Dorsolateral prefrontal cortex (tissue), 122 donors: ENCODE measurements at places on chromosomes 1 and 21. TPM values are rescaled to one million over a fixed set of nuclear protein-coding genes. Genes with fewer than 3 reads are reported as not detected.

Gene GABRD
- total RNA-seq: 52.8 TPM

GRCh38 chr1:68327414-68327813 is 95.1 kb upstream of the WLS start:
- DNase-seq: no peak

GRCh38 chr1:204072931-204073836 is at the start of gene SOX13:
Gene SOX13, plus strand, starts transcription at chr1:204073115. Its CDS starts 39,801 bp downstream, at chr1:204112916.
- peak; percentile 87 for DNase-seq

Gene VHLL
- total RNA-seq: not detected

Gene PTPN7
- total RNA-seq: 0.44 TPM

Gene RPS27
- total RNA-seq: 477 TPM

DNA sequence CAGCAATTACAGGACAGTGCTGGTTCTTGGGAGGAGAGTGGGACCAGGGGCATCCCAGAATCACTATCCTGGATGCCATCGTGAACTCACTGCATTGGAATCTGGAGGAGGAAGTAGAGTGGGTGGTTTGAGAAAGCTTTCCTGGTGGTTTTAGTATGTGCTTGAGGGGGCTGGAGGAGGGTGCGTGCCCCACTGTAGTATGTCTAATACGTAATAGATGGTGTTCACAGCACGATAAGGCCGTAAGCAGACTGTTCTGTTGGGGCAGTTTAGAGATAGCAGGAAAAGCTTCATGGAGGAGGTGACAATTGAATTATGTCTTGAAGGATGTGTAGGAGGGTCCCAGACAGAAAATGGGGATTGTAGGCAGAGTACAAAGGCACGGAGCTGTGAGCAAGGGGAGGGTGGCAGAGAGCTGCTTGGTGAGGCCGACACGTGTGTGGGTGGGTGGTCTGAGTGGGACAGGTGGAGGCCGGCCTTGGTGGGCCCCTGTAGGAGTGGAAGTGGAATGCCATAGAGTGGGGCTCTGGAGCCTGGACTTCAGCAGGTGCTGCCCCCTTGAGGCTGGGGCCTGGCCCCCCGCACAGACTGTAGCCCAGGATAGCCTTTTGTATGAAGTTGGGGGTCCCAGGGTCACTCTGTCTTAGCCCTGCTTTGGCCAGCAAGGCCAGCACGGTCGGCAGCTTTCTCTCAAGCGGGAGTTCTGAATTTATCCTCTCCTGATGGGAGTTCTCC is 37.0 kb downstream of the IL6R start:
- no peak for DNase-seq

Gene DNAJC28
- total RNA-seq: 10.4 TPM

Gene LENEP
- not detected for total RNA-seq

GRCh38 chr1:48803474-48803873 is 26.8 kb upstream of the BEND5 start:
- DNase-seq: no peak

GRCh38 chr1:181089676-181090544 is 1.4 kb downstream of the IER5 start:
- DNase-seq: peak; percentile 73

- DNase-seq: no peak
Measured at GRCh38 chr1:178345807-178346206, 151.0 kb downstream of the CLEC20A start.

Gene TMIGD3
- total RNA-seq: 9.6 TPM

Gene TSTD1
- 32.8 TPM for total RNA-seq

GRCh38 chr1:39936724-39937491 is 18.0 kb upstream of the MFSD2A start:
- no peak for DNase-seq

Gene RIMKLA
- total RNA-seq: 18.0 TPM

Gene TMEM52
- total RNA-seq: 2.9 TPM

- DNase-seq: no peak
Measured at GRCh38 chr1:62218604-62219003, 24.0 kb downstream of the L1TD1 start.

DNA sequence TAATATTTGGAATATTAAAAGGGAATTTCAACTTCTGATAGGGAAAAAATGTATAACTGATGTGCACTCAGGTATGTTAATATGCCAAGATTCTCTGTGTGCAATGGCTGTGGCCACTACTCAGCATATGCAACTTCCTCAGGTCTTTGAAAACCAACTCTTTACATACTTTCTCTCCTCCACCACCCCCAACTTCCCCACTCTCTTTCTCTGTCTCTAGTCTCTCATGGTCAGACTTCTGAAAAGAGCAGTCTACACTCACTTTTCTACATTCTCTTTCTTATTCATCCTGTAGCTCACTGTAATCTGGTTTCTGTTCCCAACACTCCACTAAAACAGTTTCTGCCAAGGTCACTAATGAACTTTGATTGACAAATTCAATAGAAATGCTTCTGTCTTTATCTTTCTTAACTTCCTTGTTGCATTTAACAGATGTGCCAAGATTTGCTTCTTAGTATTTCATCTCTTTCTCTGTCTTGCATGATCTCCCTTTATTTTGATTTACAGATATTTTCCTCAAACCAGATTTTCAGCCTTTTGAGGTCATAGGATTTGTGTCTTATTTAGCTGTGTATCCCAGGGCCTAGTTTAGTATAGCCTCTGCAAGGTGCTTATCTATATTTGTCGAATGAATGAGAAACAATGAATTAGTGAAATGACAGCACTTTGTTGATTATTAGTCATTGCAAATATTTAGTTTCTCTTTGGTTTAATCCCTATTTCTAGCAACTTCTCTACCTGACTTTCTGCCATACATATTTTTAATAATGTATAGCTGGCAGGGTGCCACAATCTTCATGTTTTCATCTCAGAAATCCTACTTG is 168.9 kb downstream of the LMO4 start:
- DNase-seq: no peak

- DNase-seq: no peak
Measured at GRCh38 chr1:186009039-186009737, 275.0 kb downstream of the HMCN1 start.

- DNase-seq: no peak
Measured at GRCh38 chr1:24317956-24318614, 1.1 kb upstream of the GRHL3 start.

GRCh38 chr1:56820755-56821461 is 1.7 kb upstream of the FYB2 start:
- peak; percentile 65 for DNase-seq

GRCh38 chr1:22131875-22132486 is 10.9 kb downstream of the WNT4 start:
- DNase-seq: no peak

Gene S100A6
- total RNA-seq: 101 TPM

DNA sequence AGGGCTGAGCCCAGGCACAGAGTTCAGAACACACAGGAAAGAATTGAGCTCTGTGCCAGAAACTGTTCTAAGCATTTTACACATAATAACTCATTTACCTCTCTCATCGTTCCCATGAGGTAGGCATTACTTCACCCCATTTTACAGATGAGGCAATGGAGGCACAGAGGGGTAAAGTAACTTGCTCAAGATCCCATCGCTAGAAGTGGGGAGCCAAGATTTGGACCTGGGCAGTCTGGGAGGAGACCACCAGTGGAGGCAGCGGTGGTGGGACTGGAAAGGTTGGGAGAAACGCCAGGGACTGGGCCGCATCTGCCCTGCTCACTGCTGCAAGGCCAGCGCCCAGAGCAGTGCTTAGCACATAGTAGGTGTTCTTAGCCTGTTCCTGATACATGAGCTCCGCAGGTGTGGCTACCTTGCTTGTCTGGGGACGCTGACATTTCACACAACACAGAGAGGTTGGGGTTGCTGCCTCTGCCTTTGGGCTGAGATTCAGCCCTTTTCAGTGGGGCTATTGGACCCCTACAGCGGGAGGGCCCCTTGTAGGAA is 27.8 kb upstream of the EPS8L3 start:
- peak; percentile 20 for DNase-seq

DNA sequence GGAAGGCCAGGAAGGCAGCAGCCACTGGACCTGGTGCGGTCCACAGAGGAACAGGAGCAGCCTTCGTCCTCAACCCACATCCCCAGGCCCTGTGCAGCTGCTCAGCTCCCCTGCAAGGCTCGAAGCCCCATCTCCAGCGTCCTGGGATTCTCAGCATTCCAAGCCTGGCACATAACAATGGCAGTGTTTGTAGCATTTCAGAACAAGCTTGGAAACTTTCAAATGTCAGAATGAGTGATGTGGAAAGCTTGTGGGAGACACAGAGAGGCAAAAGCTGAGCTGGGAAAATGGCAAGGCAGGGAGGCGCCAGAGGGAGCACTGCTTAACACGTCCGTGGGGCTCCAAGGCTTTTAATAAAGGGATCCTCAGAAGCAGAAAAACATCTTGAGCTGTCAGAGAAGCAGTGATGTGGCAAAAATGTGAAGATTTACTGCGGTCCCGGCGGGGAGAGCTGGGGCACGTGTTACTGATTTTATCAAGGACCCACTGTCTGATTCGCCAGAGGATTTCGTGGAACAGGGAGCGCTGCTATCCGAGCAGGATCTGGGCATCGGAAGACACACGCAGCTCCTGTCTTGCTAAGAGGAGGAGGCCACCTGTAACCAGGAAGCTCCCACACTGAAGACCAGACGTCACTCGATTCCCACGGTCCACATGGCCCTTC is 38.1 kb downstream of the TOMM20 start:
- DNase-seq: no peak

Gene C1orf210
- total RNA-seq: not detected

GRCh38 chr1:222975472-222976122 is 160.8 kb downstream of the DISP1 start:
- DNase-seq: no peak

DNA sequence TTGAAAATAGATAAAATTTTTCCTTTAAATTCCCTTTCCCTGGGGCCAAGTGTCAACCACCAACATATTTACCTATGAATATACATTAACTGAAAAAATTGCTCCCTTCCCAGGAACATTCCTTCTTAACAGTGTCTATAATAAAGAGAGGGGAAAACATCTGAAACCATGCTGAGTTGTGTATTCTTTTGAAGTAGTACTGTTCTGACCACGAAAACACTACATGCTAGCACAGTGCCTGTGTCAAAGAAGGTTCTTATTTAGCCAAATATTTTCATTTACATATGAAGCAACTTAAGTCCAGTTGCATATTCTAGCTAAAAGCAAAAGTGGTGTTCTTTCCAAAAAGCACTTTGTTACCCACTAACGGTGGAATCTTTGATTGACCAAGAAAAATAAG is 311.2 kb downstream of the VAV3 start:
- DNase-seq: no peak

Gene PLA2G2C
- not detected for total RNA-seq

Gene REN
- total RNA-seq: not detected

Gene SDF4
- total RNA-seq: 109 TPM

- DNase-seq: no peak
Measured at GRCh38 chr1:15350151-15350550, 59.5 kb upstream of the EFHD2 start.

DNA sequence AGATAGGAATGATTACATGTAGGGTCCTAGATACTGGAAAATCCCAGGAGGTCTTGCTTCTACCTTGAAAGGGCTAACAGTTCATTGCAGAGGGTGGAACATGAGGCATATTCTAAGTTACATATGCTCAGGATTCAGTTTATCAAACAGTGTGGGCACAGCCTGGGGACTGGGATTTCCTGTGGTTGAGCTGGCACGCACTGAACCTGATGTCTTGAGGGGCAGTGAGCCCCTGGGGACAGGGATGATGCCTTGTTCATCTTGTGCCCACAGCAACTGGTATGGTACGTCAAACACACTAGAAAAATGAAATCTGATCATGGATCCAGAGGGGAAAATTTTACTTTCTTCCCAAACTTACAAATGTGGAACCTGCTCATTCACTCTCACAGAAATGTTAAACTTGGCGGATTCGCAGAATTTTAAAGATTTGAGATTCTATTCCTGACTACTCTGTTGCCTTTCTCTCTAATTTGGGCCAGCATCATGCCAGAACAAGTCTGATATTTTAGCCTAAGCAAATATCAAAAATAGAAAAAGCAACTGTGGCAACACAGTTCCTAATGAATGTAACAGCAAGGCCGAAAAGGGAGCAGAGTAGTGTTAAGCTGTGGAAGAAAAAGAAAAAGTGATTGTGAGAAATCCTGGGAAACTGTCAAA is 68.2 kb upstream of the COL24A1 start:
- no peak for DNase-seq

GRCh38 chr1:59368008-59368670 is 71.2 kb downstream of the FGGY start:
- DNase-seq: no peak

DNA sequence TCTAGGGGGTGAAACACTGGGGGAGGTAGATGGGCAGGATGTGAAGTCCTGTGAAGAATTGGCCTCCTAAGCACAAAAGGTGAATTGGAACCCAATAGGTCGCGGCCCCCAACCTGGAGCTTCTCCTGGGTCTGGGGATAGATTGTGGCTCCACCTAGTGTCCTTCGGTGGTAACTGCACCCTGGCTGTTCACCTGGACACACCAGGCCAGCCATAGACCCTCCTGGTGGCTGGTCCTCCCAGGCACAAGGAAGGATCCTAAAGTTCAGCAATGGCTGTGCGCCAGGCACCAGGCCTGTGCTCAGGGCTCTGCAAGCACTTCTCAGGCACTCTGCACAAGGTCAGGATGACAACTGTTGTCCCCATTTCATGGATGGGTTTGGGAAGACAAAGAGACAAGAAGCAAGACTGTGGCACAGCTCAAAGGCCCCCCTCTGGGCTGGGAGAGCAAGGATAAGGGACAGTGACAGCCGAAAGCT is 13.5 kb downstream of the ESPN start:
- DNase-seq: peak; percentile 43

DNA sequence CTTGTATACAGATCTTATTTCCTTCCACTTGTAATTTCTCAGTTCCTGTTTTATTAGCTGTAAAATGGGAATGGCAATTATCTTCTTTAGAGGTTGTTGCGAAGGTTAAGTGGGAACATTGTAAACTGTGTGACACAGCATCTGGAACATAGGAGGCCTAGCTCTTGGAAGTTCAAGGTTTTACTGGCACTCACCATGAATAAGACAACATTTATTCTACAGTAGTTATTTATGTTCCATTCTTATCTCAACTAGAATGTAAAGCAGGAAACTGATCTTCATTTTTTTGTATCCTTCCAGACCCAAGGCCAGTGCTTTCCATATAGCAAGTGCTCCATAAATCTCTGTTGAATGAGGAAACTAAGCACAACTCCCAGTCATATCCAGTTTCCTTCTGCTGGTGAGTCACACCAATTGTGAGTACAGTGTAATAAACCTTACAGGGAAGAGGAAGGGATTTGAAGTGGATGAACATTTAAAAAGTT is 1.4 kb downstream of the BCL10 start:
- DNase-seq: no peak

GRCh38 chr21:41802684-41803083 is 35.8 kb upstream of the RIPK4 start:
- peak; percentile 86 for DNase-seq

Gene USP33
- 141 TPM for total RNA-seq
